ENCODE measurements at places on chromosomes 11 and 22. TPM values are rescaled to one million over a fixed set of nuclear protein-coding genes. Genes with fewer than 3 reads are reported as not detected.

DNA sequence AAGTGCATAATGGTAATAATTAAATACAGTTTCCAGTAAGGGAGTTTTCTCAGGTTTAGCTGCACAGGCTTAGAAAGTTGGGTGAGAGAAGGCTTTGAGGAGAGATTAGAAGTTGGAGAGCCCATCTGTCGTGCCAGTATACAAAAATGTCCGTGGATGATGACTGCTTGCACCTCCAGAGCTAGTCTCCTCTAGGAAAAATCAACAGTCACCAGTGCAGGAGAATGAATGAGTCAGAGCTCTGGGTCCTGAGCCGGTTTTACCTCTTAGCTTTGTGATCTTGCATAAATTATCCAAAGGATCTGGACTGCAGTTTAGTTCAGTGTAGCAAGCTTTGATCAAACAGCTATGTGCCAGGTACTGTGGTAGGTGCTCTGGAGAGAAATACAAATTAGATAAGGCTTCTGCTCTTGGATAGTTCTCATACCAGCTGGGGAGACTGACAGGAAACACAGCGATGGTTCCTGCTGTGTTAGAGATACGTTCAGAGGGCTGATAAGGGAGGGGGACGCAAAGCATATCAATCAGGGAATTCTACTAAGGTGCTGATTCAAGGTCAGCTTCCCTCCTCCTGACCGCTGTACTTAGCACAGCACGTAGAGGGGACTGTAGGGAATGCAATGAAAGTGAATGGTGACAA is 125.9 kb downstream of the TEAD1 start:
- DNase-seq = no peak

- no peak for DNase-seq
Observed at GRCh38 chr11:45507916-45508315, 157.5 kb downstream of the CHST1 start.

GGTLC2 gene
- polyA plus RNA-seq = not detected

DNA sequence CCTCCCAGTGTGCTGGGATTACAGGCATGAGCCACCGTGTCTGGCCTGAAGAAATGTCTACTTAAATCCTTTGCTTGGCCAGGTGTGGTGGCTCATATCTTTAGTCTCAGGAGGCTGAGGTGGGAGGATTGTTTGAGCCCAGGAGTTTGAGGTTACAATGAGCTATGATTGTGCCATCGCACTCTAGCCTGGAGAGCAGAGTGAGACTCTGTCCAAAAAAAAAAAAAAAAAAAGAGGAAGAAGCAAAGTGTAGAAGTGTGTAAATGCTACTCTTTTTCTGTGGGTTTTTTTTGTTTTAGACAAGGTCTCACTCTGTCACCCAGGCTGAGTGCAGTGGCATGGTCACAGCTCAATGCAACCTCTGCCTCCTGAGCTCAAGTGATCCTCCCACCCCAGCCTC is 6.4 kb upstream of the ATG16L2 start:
- no peak for DNase-seq

GRCh38 chr11:78497293-78497692 is 77.4 kb downstream of the NARS2 start:
- no peak for DNase-seq

GRCh38 chr11:17930544-17931125 is 82.2 kb downstream of the SERGEF start:
- DNase-seq = no peak

MN1 gene
- polyA plus RNA-seq = not detected

DNA sequence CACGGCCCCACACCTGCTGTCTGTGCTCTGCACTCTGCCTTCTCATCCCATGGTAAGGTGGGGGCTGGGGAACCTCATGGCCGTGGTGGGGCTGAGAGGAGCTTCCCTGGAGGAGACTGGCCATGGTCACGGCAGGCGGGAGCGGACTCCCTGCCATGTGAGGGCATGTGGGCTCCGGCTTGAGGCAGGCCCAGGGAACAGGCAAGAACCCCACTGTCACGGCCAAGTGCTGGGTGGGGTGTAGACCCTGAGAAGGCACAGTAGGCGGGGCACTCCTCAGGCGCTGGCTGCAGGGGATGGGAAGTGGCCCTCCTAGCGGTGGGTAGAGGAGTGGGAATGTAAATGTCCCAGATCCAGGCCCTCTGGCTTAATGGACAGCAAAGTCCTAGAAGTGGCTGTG is 1262.7 kb downstream of the BRD1 start:
- no peak for DNase-seq

DNA sequence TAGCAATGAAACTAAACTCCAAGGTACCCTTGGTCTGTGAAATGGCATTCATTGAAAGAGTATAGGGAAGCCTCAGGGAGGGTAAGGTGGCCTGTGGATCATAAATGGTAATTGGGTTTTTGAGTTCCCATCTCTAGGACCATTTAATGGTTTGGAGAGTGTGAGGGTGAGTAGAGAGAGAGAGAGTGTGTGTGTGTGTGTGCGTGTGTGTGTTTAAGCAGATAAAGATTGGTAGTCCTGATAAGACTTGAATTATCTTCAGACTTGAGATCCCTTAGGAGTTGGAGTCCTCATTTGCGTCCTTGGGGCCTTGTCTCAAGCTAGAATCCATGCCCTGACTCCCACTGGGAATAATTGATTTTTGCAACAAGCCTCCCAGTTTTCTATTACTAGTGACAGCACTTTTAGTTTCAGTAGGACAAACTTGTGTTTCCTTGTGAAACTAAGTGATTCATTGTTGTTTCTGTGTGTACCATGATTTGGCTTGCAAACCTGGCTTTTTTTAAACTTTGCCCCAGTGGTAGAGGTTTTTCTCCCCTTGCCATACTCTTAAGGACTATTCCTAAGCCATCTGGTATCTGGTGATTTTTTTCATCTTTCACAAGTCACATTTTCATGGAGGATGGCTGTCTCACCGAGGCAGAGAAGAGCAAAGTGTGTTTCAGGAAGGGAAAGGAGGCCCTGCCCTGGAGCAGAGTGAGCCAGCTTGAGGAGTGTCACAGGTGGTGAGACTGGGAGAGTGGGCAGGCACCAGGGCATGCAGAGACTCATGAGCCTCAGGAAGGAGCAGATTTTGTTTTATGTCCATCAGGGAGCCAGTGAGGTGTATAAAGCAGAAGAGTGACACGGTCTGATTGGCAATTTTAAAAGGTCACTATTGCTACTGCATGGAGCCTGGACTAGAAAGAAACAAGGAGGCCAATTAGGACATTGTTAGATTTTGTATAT is 26.7 kb downstream of the ALKBH3 start:
- no peak for DNase-seq

DNA sequence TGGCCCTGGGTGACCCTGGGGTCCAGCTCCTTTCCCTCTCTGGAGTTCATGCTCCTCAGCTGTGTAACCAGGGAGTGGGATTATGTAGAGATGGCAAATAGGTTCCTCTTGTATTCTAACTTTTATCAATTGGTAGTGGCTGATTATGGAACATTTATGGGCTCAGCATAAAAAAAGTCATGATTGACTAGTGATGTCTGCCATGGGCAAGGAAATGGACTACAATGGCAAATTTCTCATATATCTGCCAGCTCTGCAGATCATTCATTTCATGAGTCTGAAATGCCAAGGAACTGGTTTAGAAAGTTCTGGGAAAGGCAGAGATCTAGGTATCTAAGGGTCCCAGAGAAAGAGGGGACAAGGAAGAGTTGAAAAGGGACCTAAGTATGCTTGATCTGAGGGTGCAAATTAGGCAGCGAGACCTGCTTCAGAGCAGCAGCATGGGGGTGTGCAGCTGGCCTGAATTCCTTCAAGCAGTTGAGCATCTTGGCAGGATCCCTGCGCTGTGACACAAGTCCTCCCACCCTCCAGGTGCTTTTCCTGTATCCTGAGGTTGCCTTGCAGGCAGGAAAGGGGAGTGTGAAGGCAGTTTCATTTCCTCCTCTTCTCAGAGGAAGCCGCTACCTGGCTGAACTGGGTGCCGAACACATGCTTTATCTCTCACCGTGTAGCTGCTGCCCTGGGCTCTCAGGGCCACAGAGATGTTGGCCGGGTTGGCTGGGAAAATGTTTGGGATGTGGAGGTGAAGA is 10.4 kb downstream of the SLC15A3 start:
- no peak for DNase-seq

RTL10 gene
- 15.1 TPM for polyA plus RNA-seq

DNA sequence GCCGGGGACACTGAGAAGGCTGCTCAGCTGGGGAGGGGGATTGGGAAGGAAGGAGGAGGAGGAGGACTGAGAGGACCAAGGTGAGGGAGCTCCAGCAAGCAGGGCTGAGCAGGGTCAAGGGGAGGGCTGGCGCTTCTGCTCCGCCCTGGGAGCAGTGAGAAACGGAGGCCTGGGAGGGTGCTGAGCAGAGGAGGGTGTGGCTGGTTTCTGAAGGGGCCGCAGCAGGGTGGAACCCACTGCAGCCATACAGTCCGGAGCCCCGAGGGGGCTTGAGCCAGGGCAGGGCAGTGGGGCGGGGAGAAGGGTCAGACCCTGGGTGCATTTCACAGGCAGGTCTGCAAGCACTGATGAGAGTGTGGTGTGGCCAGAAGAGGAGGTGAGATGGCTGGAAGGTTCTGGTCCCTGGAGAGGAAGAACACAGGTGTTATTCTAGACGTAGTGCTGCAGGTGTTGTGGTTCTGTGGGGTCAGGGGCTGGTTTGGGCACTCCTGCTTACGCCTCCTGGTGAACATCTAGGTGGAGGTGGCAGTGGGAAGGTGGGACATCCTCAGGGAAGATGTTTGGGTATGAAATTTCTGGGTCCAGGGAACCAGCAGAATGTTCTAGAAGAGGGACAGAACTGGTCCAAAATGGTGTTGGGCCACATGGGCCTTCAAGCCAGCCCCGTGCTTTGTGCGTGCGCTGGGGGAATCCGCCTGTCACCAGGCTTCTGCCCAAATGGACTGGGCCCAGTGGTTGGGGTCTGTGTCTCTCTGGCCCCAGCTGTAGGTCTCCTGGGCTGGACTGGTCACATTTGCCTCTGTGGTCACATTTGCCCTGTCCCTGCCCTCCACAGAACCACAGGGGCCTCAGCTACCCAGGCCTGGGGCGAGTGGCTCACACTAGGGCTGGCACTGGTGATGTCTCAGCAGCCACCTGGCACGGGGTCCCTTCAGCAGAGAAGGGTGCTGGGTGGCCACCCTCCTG is 714.7 kb downstream of the BRD1 start:
- no peak for DNase-seq

PAX6 gene
- polyA plus RNA-seq = not detected

KREMEN1 gene
- polyA plus RNA-seq = not detected

DNA sequence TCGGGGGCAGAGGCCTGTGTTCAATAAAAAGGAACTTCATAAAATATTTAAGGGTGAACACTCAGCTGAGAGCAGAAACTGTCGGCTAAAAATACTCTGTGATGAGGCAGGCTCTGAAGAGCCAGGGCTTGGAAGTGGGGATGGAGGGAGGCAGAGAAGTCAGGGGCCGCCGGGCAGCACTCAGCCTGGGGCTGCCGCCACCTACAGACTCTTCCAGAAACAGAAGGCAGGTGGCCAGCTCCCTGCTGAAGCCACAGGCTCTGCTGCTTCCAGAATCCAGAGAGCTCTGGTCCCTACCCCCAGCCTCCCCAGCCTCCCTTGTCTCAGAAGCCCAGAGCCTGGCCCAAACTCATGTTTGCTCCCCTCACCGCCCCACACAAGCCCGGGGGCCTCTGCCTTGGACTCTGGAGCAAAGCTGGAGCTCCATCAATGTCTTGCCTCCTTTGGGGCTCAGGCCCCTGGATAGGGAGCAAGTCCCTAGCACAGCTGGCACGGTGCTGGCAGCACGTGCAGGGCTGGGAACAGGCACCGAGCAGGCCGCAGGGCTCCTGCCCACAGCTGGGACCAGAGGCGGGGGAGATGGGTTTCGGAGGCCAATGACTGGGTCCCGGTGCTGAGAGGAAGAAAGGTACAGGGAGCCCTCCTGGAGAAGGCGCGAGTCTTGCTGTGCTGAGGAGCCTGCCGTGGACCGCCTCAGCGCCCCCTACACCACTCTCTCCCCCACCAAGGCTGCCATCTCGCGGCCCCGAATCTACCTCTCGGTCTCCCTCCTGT is 8.2 kb downstream of the LRFN4 start:
- DNase-seq = no peak

DNA sequence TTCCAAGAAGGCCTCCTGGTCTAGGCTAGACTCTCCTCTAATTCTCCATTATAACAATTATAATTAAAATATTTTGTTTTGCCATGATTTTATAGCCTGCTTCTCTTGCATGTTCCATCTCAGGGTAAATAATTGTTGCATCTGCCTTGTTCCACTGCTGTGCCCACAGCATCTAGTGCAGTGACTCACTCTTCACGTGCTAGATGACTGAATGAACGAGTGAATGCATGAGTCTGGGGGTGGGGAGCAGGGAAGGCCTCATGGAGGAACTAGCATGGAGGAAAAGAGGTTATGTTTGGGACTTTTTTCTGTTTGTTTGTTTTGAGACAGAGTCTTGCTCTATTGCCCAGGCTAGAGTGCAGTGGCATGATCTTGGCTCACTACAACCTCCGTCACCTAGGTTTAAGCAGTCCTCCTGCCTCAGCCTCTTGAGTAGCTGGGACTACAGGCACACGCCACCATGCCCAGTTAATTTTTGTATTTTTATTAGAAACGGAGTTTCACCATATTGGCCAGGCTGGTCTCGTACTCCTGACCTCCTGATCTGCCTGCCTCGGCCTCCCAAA is 5.2 kb upstream of the OAF start:
- DNase-seq = no peak

IFITM2 gene
- 3,315 TPM for polyA plus RNA-seq

DNA sequence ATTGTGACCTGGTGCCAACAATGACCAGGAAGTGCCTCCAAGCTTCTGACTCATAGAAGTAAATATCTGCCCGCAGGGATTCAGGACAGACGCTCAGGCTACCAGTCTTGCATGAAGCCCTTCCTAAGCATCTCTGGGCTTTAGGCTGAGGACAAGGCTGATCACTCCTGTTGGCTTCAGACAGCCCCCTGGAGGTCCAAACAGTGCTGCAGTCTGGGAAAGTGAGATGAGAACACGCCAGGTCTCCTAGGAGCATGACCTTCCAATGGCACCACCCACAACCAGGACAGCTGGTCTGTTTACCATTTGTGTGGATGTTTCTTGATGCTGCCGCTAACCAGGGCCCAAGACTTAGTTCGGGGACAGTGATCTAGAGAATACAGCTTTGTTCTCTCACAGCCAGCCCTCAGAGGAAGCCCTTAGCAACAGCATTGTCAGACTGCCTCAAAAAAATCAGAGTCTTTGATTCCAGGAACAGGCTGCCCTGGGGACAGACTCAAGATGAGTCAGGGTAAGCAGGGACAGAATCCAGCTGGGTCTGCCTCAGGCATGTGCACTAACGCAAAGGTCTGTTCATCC is 111.2 kb downstream of the ZNF280B start:
- no peak for DNase-seq

DNA sequence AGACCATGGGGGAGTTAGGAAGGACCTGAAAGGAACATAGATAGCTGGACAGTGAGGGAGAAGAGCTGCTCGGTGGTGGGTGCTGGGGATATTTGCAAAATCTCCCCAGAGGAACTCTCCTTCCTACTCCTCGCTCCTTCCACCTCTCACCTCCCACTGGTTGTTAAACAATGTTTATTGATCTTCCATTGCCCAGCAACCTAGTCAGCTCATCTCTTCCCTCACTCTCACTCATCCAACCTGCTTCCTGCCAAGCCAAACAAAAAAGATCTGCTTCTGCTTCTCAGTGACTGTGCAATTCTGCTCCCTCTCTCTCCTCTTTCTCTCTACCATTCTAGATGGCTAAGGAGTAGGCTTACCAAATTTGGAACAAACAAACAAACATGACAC is 115.0 kb downstream of the SLC1A2 start:
- DNase-seq = no peak

Measured in naive thymus-derived CD4-positive, alpha-beta T cell (primary cell).